Stimulated activated CD4-positive, alpha-beta T cell treated with anti-CD3 and anti-CD28 coated beads, Interleukin-12 subunit alpha, Interleukin-12 subunit beta, amount 100 ng/mL, for 48 hours (primary cell): ENCODE measurements at places on chromosomes 3 and 15.

DNA sequence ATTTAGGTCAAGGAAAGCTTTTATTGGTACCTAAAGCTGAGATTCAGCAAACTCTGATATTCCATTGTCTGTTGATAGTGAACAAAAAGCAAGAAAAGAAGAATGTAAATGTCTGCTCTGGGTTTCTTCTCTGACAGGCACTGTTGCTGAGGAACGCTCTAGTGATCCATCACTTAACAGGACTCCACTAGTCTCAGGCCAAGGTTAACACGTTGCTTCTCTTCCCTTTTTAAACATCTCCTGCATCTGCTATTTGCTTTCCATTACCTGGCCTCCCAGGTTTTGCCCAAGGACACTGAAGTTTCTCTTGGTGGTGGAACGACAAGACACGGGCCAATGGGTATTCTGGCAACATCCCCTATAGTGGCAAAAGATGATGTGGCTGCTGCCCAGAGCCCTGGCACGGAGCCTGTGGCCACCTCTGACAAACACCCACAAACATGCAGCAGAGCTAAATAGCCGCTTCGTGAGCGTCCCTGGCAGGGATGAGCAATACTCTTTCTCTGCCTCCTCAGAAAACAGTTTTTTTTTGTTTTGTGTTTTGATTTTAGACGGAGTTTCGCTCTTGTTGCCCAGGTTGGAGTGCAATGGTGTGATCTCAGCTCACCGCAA is 97.8 kb upstream of the AKAP13 start:
- DNase-seq: no peak

GRCh38 chr15:48761393-48762158 is 49.3 kb downstream of the CEP152 start:
- no peak for DNase-seq

DNA sequence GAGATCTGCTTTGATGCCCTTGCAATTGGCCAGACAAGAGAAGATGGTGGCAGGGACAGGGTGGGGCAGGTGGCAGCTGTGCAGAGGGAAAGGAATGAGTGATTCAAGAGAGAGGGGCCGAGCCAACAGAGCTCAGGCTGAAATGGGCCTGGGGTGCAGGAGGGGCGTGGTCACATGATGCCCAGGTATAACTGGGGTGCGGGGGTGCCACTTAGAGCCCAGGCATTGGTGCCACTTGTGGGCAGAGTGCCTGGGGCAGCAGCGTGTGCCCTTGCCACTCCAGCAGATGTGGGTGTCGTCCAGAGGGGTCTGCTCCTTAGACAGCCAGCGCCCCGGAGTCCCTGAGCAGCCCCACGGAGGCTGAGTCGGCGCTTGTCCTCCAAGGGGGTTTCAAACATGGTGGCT is 88.7 kb downstream of the PLXNA1 start:
- no peak for DNase-seq

DNA sequence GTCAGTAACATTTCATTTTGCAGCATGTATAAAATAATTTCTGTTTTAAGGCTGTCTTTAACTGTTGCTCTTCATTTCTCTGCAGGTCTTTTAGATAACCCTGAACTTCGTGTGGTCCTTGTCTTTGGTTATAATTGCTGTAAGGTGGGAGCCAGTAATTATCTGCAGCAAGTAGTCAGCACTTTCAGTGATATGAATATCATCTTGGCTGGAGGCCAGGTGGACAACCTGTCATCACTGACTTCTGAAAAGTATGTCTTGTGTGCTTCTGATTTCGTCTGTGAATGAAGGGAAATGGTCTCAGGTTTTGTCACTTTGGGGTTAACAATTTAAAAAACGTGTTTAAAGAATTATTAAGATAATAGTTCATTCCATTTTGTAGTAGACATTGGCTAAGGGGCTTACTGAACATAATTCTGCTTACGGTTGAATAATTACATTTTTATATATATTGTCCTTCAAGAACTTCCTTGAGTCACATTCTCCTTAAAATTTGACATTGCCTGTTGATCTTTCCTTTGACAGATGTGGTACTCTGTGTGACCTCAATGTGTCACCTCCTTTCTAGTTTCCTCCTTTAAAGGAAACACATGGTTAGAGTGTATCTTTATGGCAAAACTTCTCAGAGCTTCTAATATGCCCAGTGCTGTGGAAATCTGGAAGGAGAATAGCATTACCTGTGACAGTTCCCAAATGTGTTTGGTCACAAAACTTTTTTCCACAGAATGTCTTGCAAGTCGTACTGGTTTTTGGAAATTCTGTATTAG is 26.3 kb downstream of the FBXO22 start:
- no peak for DNase-seq

DNA sequence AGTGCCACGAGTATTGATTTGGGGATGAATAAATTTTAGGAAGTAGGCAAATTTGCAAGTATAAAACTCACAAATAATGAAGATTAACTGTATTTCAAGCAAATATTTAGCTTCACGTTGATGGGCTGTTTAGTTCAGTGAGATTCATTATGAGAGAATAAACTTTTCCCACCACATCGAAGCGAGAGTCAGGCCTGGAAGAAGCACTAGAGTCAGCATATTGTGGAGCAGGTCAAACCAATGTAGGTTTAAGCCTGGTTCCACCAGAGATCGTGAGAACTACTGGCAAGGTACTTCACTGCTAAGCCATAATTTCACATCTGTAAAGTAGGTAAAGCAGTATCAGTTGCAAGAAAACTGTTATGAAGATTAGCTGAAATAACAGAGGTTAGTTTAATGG is 22.3 kb downstream of the WDR49 start:
- no peak for DNase-seq

DNA sequence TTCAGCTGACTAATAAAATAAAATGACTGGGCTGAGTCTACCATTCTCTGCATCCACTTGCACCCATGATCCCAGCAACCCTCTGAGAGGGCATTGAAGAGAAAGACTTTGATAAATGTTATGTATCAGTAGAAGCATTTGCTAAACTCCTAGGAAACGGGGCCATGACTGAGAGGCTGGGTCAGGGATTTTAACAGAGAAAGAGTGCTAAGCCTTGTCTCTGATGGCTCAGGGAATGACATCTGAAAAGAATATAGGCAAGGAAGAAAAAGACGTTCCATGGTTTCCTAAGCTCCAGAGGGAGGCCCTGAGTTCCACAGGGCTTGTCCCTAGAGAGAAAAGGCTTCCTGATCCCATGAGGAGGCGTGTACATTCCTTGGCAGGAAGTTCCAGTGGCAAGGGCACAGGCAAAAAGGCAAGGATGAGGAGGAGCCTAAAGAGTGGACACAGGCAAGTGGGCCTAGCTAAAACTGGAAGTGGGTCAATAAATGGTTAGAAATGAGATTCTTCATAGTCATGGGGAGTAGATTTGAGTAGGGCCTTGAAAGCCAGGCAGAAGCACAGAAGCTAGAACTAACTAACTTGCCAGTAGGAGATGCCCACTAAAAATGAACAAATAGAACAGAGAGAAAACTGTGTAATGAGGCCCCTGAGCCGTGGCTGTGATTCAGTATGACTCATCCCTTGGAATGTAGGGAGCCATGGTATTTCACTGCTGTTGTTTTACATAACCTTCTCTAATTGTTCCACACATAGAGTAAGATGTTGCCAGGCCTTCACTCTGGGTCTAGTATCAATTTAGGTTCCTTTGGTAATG is 44.9 kb upstream of the MANF start:
- DNase-seq: no peak

- no peak for DNase-seq
Measured at GRCh38 chr3:53075743-53076140, 29.9 kb upstream of the SFMBT1 start.

DNA sequence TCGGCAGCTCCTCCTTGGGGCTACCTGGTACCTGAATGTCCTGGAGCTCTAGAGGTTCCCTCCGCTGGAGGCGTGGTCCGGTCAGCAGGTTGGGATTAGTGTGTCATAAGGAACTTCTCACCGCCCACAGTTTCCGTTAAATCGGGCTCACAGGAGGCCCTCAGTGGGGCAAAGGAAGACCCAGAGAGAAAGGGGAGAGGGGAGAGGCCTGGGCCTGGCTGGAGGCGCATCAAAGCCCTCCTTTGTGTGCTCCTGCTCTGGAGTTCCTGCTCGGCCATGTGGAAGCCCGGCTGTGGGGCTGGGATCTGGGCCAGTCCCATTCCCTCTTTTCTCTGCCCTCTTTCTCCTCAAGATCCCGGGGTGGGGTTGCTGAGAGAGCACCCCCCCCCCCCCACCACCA is at the start of gene RLBP1:
TSS of gene RLBP1 (minus strand) at position 37 of the 400 bp plus-strand sequence. CDS start 2,604 bp downstream, outside the sequence.
- no peak for DNase-seq
